ENCODE measurements at places on chromosomes 11 and 22. TPM values are rescaled to one million over a fixed set of nuclear protein-coding genes. Genes with fewer than 3 reads are reported as not detected.

APBB1 gene
- 8.1 TPM for total RNA-seq

EIF3D gene
- total RNA-seq: 169 TPM

GANAB gene
- total RNA-seq: 209 TPM

MAJIN gene
- not detected for total RNA-seq

DNA sequence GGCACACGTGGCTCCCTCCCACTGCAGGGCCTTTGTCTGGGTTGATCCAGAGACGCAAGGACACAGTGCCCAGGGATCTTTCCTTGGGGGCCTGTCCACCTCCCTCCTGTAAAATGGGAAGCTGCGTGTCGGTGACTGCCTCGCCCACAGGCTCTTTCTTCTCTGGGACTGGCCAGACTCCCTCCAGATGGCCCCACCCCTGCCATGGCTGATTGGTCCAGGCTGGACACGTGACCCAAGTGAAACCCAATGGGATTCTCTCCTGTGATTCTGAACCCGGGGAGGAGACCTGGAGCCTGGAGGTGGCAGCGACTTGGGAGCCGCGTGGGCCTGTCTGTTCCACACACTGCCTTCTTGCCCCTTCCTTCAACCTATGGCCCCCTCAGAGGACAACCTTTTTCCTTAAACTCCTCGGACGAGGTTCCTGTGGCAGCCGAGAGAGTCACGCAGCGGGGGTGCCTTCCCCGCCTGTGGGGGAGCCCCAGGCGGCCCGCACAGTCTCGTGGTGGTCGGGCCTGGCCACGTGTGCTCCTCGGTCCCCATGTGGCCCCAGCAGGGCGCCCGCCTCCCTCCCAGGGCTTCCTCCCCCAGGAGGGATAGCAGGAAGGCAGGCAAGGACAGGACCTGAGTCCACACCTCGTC lies 12.4 kb upstream of the MPPED1 start:
- no peak for DNase-seq

GRCh38 chr22:44816141-44816540 lies 63.8 kb downstream of the ARHGAP8 start:
- no peak for DNase-seq

- no peak for DNase-seq
These were observed 11.6 kb downstream of the GP1BB start for GRCh38 chr22:19734837-19735382.

DNA sequence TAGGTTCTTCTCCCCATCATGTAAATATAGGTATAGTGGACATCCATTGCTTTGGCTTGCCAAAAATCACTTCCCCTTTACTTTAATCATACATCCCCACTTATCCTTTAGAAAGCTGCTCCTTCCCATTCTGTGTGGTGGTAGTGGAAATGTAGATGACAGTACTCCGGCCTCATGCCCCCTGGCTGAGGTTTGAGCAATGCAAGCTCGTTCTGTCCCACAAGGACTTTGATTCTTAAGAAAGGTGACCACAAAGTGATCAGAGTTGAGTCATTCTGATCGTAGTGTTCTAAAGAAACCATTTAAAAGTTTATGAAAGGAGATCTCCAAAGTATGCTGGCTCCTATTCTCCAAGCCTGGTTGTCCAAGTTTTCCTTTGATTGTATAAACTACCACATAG lies 10.9 kb downstream of the TUG1 start:
- no peak for DNase-seq

GRCh38 chr11:130526846-130527245 lies 78.4 kb downstream of the ADAMTS15 start:
- DNase-seq: no peak

DNA sequence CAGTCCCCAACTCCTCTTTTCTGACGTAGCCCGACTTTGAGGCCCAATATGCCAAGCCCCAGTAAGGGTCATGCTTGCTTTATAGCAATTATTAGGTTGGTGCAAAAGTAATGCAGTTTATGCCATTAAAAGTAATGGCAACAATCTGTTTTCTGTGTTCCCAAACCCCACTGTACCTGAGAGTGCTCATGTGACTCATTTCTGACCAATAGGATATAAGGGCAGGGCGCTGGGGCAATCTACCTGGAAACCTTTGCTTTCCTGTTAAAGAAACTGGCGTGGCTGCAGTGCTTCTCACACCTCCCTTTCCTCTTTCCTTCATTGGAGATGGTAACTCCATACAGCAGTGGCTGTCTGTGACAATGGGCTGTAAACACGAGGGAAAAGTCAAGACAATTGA lies 78.9 kb upstream of the MPPED2 start:
- no peak for DNase-seq

GRCh38 chr11:128609785-128610184 lies 22.4 kb upstream of the ETS1 start:
- no peak for DNase-seq

DNA sequence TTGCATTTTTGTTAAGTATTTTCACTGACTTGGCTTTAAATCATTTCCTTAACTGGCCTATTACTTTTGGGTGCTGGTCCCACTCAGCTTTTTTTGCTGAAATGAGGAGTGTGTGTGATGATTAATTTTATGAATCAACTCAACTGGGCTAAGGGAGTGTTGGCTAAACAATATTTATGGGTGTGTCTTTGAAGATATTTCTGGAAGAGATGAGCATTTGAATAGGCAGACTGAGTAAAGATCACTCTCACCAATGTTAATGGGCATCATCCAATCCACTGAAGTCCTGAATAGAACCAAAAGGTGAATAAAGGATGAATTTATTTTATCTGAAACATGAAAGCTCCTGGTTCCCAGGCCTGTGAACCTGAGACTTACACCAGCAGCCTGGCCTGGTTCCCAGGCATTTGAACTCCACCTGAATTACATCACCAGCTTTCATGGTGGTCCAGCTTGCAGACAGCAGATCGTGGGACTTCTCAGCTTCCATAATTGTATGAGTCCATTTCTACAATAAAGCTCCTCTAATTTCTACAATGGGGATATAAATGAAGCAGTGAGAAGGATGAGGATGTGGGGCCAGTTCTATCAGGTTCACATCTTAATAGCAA lies 241.3 kb upstream of the ZC3H12C start:
- no peak for DNase-seq

DNA sequence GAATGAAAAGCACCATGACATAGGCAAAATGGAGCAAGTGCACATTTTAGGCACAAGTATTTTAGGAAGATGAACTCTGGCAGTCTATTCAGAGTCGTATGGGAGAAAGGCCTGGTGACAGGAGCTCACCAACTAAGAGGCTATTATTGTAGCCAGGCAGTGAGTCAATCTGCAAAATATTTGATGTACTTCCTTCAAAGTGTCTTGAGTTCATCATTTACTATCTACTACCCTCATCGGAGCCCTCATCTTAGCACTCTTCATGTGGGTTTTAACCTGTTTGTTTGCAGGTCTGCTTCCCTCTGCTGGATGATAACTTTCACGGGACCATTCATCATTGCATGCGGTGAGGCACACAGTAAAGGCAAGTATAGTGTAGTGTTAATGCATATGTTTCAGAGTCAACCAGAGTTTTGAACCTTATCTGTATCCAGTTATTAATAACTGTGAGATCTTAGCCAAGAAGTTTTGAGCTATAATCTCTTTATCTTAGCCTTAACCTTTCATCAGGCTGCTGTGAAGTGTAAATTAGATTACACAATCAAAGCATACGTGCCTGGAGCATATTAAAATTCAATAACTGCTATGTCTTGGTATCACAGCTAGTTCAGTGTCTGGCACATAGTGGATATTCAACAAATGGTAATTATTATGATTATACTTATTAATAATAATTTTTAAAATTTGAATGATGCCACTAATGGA lies 70.9 kb upstream of the SC5D start:
- no peak for DNase-seq

- DNase-seq: peak; percentile 34
These were observed 96.4 kb upstream of the PARVA start for GRCh38 chr11:12280838-12281565.

- DNase-seq: no peak
These were observed 3.2 kb downstream of the ATM start for GRCh38 chr11:108226036-108226435.

GRCh38 chr11:67289226-67289650 lies at the start of gene ANKRD13D:
ANKRD13D (plus strand) TSS chr11:67289303; CDS start chr11:67289461, 158 bp downstream.
- DNase-seq: no peak

DNA sequence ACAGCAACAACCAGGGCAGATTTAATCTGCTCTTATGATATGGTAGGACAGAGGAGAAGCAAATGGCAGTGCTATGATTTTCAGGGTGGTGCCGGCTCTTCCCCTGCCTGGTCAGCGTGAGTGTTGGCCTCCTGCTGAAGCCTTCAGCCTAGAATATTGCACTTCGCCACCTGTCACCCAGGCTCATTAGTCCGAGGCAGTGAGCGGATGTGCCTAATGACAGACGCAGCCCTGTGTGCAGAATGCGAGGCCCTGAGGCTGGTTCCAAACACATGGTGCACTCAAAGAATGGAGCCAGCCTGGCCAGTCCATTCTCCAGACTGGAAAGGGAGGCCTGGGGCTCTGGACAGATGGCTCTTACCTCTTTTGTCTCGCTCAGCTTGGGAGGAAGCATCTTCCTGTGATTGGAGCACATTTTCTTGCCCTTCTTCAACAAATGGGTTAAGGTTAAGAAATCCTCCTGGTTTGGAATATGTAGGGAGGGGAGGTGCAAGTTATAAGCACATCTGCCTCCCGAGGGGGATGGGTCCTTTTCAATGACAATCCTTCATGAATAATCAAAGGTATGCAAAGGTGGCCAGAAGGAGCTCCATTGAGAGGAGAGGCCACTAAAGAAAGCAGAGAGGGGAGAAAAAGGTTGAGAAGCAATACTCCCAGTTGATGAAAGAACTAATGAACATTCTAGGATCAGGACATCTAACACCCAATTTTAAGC lies 39.7 kb upstream of the GALNT18 start:
- no peak for DNase-seq

DNA sequence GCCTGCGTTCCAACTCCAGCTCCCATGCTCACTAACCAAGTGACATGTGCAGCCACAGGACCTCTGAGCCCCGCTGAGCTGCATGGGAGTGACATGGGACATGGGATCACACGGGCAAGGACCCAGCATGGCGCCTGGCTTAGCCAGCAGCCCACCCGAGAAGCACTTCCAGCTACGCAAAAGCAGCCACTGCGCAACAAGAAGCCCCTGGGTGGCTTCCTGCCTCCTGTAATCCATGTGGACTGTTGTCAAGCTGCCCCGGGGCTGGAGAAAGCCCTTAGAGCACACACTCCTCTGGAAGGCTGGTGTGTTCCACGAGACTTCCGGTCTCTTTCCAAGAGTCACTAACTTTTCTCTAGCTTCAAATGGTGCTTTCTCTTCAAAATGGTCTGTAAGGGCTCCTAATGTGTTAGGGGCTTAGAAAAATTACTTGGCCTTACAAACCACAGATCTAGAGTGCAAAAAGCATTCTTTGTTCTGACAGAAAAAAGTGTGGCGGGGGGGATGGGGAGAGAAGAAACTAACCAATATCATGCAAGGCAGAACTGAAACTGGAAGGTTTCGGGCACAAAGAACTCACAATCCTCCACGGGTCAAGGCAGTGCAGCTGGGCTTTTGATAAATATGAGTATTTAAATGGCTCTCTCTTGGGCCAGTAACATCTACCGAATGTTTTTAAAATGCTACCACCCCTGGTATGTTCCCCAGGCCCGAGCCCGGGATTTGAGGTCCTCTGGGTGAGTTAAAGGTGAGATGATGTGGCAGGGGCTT lies 5.5 kb downstream of the C11orf24 start:
- DNase-seq: no peak

DNA sequence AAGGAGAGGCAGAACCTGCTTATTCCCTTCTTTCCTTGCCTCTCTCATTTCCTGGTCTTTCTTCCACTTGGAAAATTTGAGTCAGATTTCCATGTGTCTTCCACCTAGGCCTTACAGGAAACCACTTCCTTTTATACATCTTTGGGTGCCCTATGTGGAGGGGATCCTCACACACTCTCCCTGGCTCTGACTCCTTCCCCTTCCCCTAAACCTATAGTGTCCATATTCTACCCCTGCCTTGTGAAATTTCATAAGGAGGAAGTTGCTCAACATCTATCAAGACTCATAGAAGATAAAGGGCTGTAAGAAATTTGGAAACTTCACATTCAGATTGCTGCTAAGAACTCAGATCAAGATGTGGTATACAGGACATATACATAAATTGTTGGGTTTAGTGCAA lies 20.4 kb downstream of the TUG1 start:
- no peak for DNase-seq

DNA sequence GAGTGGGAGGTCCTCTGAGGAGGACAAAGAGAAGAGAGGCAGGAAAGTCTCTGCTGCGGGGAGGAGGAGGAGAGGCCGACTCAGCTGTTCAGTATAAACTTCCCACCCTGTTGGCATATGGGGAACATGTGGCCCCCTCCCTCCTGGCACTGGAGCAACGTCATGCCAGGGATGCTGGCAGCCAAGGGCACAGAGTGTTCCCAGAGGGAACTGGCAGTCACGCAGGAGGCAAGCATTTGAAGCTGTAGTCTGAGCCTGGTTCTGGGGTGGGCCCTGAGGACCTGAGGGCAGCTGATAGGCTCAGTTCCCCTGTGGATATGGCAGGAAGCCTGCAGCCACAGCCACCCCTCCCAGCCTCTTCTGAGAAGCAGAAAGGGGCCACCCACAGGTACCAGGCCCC lies 67.1 kb upstream of the TSPAN18 start:
- DNase-seq: no peak

- no peak for DNase-seq
These were observed 71.6 kb upstream of the AKIP1 start for GRCh38 chr11:8839306-8839956.

- no peak for DNase-seq
These were observed 263.9 kb downstream of the SBF2 start for GRCh38 chr11:10030122-10030490.
